Parietal lobe (tissue), 2 donors: ENCODE measurements at places on chromosomes 13 and 19. TPM values are rescaled to one million over a fixed set of nuclear protein-coding genes. Genes with fewer than 3 reads are reported as not detected.

ZNF93 gene
- total RNA-seq, result 33.2 TPM

MEX3D gene
- total RNA-seq, result 44.8 TPM

ZNF83 gene
- total RNA-seq, result 107 TPM

EHD2 gene
- total RNA-seq, result 1.3 TPM

MYPOP gene
- total RNA-seq, result 1.9 TPM

PINLYP gene
- 14.4 TPM for total RNA-seq

MYBPC2 gene
- total RNA-seq, result not detected

C19orf73 gene
- total RNA-seq, result not detected

TUBB4A gene
- total RNA-seq, result 215 TPM

RFPL4AL1 gene
- not detected for total RNA-seq

ZNF628 gene
- 1.6 TPM for total RNA-seq

NXNL1 gene
- not detected for total RNA-seq

ZNF583 gene
- total RNA-seq, result 71.7 TPM

KISS1R gene
- total RNA-seq, result not detected

PCSK4 gene
- 3.8 TPM for total RNA-seq

ZNF540 gene
- total RNA-seq, result 24.7 TPM

FPR1 gene
- total RNA-seq, result 4.7 TPM

FAM216B gene
- total RNA-seq, result 0.94 TPM

ZNF69 gene
- total RNA-seq, result 65.7 TPM

PSMC4 gene
- total RNA-seq, result 78.3 TPM
